Right lung (tissue), 10 donors: ENCODE measurements at places on chromosomes 2 and 18. TPM values are rescaled to one million over a fixed set of nuclear protein-coding genes. Genes with fewer than 3 reads are reported as not detected.

OSBPL6 gene
- polyA plus RNA-seq, result 6.7 TPM

MC5R gene
- polyA plus RNA-seq, result not detected

MEP1B gene
- polyA plus RNA-seq, result 0.38 TPM

GALNT14 gene
- 4.4 TPM for polyA plus RNA-seq

NLRC4 gene
- polyA plus RNA-seq, result 1.2 TPM

SH2D6 gene
- polyA plus RNA-seq, result 0.85 TPM

UCN gene
- polyA plus RNA-seq, result 1.9 TPM

RND3 gene
- 117 TPM for polyA plus RNA-seq

STON1 gene
- polyA plus RNA-seq, result 23.0 TPM

UPP2 gene
- polyA plus RNA-seq, result 0.45 TPM

- no peak for DNase-seq
These were observed 219.5 kb downstream of the BCL2 start for GRCh38 chr18:63099848-63100629.

GRCh38 chr2:111022633-111023032 lies 98.1 kb upstream of the BCL2L11 start:
- no peak for DNase-seq

DNA sequence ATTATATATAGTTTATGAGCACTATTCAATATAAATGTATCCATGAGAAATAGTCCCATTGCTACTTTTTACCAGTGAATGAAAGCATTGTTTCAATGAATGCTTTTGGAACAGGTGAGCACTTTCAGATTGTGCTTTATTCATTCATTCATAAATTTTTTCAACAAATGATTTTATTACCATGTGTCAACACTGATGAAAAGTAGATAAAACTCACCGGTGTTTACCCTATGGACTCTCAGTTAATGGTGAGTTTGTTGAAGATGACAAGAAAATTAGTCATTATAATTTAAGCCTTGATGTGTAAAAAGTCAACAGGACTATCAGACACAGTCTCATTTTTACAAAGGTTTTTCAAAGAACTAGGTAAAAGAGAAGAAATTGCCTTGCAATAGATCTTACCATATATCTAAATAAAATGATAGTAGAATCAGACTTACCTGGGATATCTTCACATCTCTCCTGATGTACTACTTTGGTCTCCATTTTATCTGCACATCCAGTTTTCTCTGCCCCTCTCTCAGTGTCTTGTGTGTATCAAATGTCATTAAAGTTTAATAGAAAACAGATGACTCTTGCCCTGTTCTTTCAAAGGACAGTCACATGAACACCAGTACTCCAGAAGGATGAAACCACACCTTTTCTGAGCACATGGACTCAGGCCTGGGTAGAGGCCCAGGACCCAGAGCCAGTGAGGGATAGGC lies 325.3 kb upstream of the RND3 start:
- DNase-seq, result no peak

DNA sequence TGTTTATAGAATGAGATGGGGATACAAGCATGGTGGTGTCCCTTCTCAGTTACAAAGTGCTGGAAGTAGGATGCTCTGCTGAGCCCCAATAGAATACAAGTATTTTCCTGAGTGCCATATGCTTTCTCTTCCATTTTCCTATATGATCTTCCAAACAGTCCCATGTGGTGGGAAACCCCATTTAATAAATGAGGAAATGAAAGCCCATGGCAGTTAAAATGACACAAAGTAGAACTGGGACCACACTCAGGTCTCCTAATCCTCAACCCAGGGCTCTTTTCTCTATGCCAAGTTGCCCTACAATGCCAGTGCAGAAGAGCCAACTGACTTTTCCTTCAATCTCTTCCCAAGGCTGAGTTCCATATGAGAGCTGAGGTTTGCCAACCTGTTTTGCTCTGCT lies 210.2 kb upstream of the FBXO11 start:
- DNase-seq, result no peak

DNA sequence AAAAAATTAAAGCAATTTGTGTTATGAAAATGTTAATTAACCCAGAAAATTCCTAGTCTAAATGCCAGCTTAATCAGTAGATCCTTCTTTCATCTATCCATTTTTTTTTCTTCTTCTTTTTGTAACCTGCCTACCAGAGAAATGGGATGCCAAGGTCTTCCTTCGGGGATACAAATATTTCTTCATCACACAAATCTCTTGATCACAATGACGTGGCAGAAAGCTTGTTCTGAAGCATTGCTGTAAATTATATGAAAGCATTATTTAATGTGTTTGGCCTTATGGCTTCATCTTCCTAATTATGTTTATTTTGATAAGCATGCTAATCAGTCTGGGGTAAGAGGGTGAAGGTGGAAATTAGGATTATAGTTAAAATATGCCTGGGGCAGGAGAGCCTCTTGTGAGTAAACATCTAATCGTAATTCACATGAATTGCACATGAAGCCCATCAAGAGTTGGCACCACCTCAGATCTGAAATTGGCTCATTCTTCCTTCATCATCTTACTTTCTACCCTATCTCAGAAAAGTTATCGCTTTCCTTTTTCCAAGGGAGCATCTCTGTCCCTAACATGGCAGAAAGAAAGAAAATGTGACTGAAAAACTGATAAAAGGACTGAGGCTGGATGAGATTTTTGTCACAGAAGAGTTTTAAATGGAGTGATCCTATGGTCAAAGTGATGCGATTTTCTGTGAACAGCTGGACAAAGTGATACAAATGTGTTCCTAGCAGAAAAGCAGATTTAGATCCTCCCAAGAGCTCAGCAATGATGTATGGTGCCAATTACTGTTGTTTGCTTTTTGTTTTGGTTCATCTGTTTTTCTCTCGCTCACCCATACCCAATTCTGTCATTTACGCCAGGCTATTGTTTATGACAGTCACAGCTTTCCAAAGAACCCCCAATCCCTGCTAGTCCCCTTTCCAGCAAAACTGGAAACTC lies 76.9 kb upstream of the PMAIP1 start:
- no peak for DNase-seq

GRCh38 chr2:203650860-203651613 lies 55.4 kb upstream of the CD28 start:
- DNase-seq, result peak; percentile 26

GRCh38 chr2:28342081-28342967 lies 50.3 kb upstream of the FOSL2 start:
- DNase-seq, result peak; percentile 23

DNA sequence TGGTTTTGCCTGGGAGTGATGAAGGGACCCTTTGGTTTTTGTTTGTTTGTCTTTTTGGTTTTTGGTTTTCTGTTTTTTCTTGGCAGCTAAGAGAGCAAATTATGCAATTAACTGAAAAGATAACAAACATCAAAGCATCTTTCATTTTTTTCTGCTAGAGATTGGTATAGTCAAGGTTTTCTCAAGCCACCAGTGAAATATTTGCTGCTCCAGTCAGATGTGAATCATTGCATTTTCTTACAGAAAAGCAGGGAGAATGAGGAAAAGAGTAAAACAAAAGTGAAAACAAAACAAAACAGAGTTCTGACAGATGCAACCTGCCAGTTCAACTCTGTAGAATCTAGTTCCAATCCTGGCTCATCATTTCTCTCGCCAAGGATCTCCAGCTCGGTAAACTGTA lies 660.7 kb downstream of the DSC3 start:
- no peak for DNase-seq

GRCh38 chr2:105876191-105876590 lies 131.5 kb downstream of the NCK2 start:
- DNase-seq, result no peak

GRCh38 chr2:46147626-46148368 lies 149.4 kb upstream of the EPAS1 start:
- DNase-seq, result no peak

GRCh38 chr2:64841461-64841860 lies 147.7 kb upstream of the SLC1A4 start:
- DNase-seq, result no peak

- DNase-seq, result no peak
These were observed 56.8 kb downstream of the RNF144A start for GRCh38 chr2:6973895-6974545.

DNA sequence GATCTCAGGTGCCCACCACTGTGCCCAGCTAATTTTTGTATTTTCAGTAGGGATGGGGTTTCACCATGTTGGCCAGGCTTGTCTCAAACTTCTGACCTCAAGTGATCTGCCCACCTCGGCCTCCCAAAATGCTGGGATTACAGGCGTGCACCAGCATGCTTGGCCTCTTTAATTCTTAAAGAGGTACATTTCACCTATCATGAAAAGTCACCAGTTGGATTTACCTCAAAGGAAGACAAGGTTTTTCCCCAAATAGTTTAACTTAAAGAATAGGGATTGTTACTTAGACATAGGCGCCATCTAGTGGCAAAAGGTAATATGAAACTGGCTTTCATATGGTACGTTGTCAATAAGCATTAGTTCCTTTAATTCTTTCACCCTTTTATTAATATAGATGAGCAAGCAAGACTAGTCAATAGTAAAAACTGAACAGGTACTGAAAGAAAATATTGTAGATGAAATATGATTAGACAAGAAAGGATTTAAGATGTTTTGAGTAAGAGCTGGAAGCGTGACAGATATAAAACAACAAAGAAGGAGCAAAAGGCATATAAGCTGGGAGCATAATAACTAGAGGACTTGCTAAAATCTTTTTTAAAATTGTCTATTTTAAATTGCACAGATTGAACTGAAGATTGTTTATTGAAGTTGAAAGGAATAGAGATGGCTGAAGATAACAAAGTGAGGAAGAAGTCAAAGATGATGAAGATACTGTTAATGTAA lies 35.0 kb upstream of the PSMD14 start:
- DNase-seq, result peak; percentile 5

GRCh38 chr2:126781206-126781605 lies 117.5 kb upstream of the TEX51 start:
- no peak for DNase-seq
